ENCODE measurements at places on chromosomes 1 and 21.
A peak's percentile ranks its signal among the peaks of the same experiment; 100 is the strongest.

GRCh38 chr1:48616710-48617109 lies 144.7 kb upstream of the SPATA6 start:
- H3K27ac ChIP-seq = no peak overlapping the region

DNA sequence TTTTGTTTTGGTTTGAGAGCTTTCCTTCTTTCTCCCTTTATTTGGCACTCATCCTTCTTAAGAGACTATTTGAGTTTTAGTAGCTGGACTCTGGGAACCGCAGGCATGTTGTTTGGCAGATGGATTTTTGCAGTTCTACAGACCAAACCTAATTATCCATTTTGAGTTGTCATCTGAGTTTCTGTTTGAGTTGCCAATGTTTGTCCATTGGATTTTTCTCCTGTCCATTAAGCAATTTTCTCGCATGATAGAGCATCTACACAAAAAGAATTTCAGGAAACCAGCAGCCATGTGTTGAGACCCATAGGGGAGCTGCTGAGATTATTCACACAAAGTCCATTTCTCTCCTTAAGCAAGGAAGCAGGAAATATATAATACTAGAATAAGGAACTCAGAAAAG lies 17.2 kb upstream of the CXADR start:
- H3K4me3 ChIP-seq = no peak overlapping the region
- no peak overlapping the region for H3K27ac ChIP-seq
- peaks cover 12% of the 10 kb centered on the region for H3K27me3 ChIP-seq
- H3K36me3 ChIP-seq = no peaks in the 10 kb centered on the region

DNA sequence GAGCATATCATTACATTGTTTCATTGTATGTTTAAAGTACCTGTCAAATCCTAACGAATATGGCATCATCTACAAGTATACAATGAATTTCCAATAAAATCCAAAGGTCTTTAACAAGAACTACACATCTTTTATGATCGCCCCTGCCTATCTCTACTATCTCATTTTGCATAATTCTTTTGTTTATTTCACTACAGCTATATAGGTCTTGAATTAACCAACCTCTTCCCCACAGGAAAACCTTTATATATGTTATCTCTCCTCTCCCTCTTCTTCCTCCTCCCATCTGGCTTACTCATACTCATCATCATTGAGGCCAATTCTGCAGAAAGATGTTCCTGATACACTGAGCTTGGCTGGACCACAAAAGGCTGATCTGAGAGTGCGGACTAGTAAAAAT lies 175.5 kb downstream of the DENND1B start:
- DNase-seq = no peak
- H3K36me3 ChIP-seq = no peaks in the 10 kb centered on the region
- H3K27ac ChIP-seq = no peak overlapping the region
- H3K4me3 ChIP-seq = no peak overlapping the region
- H3K27me3 ChIP-seq = no peaks in the 10 kb centered on the region

DNA sequence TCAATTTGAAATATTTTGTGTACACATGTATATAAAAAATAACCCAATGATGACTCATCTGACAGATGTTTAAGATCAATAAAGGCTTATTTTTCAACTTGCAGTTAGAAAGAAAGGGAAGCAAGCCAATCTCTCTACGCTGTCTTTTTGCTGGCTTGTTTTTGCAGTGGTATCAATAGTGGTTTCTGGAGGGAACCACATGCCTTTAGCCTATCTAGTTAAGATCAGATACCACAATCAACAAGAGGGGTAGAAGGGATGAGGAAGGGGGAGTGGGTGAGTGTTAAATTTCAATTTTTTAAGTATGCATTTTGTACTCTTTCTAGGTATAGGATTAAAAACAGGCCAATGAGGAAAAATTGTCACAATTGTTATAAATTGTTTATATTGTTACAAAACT lies 276.2 kb downstream of the KCNH1 start:
- DNase-seq = no peak
- H3K4me3 ChIP-seq = no peak overlapping the region
- no peaks in the 10 kb centered on the region for H3K4me1 ChIP-seq
- H3K27ac ChIP-seq = no peak overlapping the region

GRCh38 chr1:161180639-161181038 lies 3.3 kb upstream of the B4GALT3 start:
- no peak for DNase-seq
- H3K27me3 ChIP-seq = no peaks in the 10 kb centered on the region
- peak overlapping the region; percentile 77 for H3K27ac ChIP-seq
- H3K36me3 ChIP-seq = peaks cover 15% of the 10 kb centered on the region
- no peak overlapping the region for H3K4me3 ChIP-seq
- H3K4me1 ChIP-seq = peaks cover 70% of the 10 kb centered on the region

- no peaks in the 10 kb centered on the region for H3K36me3 ChIP-seq
- H3K27ac ChIP-seq = no peak overlapping the region
- H3K4me3 ChIP-seq = no peak overlapping the region
- DNase-seq = no peak
These were observed 66.0 kb upstream of the SLC25A33 start for GRCh38 chr1:9473032-9473807.

GRCh38 chr1:228734881-228735801 lies at the start of gene RHOU:
Gene RHOU, plus strand, starts transcription at chr1:228735479. Its CDS starts 264 bp downstream, at chr1:228735743.
- peak; percentile 76 for DNase-seq
- H3K36me3 ChIP-seq = peaks cover 21% of the 10 kb centered on the region
- peak within 1 kb of the TSS; percentile 75 for H3K27ac ChIP-seq
- H3K4me3 ChIP-seq = peak within 1 kb of the TSS; percentile 85
- H3K4me1 ChIP-seq = peaks cover 31% of the 10 kb centered on the region

DNA sequence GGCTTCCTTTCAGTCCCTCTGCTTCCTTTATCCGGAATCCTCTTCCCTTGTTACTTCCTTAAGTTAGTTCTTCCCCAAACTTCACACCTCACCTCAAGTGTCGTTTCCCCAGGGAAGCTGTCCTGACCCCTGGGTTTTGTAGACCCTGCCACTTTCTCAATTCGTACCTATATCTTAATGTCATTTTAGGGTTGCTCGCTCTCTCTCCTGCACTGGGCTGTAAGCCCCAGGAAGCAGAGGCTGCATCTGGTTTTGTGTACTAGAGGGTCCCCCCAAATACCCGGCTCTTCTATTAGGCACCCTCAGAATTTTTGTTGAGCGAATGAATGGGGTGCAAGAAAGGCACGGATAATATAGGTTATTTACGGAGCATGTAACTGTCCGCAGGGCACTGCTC lies 603 bp upstream of the OPRD1 start:
- H3K4me3 ChIP-seq = no peak overlapping the region
- no peak overlapping the region for H3K27ac ChIP-seq
- H3K4me1 ChIP-seq = peaks cover 7% of the 10 kb centered on the region
- H3K36me3 ChIP-seq = no peaks in the 10 kb centered on the region
- peaks cover 48% of the 10 kb centered on the region for H3K27me3 ChIP-seq

GRCh38 chr1:67618285-67619018 lies 66.5 kb upstream of the GADD45A start:
- H3K4me3 ChIP-seq = no peak overlapping the region
- H3K4me1 ChIP-seq = no peaks in the 10 kb centered on the region
- peaks cover 12% of the 10 kb centered on the region for H3K27me3 ChIP-seq
- no peaks in the 10 kb centered on the region for H3K36me3 ChIP-seq

- no peak overlapping the region for H3K4me3 ChIP-seq
- DNase-seq = no peak
- H3K27ac ChIP-seq = no peak overlapping the region
These were observed 108.7 kb downstream of the TENT5C start for GRCh38 chr1:117714546-117714945.

DNA sequence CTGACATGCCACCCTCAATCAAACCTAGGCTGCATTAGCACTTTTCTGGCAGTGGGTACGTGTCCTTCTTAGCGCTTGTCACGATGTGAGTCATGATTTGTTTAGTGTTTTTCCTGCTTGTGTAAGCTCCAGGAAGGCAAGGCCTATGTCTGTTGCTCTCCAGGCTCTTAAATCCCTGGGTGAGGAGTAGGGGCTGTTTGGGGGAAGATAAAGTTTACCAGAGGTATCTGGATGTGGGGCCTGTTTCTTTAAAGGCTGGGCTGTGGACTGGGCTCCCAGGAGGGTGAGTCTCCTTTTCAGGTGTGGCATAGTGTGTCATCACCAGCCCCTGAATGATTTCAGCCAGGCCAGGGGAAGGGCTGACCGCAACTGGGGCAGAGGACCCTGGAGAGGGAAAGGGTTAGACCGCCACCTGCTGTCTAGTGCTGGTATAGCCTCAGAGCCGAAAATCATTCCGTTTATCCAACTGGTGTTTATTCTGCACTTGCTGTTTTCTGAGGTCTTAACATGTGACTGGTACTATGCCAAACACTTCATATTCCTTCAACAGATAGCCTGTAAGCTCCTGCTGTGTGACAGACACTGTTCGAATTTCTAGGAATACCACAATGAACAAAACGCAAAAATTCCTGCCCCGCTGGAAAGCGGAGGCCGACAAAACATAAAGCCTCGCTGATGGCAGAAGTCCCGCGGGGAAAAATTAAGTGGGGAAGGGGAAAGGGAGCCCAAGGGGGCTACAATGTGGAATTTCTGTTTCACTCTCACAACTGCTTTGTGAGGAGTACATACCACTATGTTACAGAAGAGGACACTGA lies 9.7 kb downstream of the SERINC2 start:
- H3K27me3 ChIP-seq = peaks cover 17% of the 10 kb centered on the region
- no peaks in the 10 kb centered on the region for H3K36me3 ChIP-seq
- peaks cover 18% of the 10 kb centered on the region for H3K4me1 ChIP-seq
- no peak overlapping the region for H3K27ac ChIP-seq
- peak; percentile 76 for DNase-seq

DNA sequence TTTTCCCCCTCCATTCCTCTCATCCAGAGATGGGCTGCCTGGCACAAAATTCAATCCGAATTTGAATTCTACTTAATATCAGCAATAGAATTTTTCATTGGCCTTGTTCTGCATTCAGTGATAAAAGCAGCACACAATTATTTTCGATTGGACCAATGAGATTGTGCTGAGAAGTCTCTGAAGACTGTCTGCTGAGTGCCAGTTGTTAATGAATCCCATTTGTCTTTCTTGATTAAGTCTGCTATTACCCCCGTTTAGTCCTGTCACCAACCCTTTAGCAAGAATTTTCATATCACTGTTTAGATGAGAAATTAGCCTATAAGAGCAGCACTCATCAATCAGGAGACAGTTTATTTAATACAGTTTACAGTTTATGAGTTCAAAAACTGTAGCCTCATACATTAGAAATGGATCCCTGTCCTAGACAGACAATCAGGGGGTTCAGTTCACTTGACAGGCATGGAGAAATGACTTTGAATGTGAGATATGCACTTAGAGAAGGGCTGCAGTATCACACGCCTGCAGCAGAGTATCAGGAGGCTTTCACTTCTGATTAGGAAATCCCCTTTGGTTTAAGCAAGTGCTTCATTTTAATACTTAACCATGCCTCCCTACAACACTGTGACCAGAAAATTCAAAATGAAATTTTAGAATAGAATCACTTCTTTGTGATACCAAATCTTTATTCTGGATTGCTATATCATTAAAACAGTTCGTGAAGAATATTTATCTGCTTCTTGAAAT lies 304.7 kb upstream of the PTBP2 start:
- no peaks in the 10 kb centered on the region for H3K4me1 ChIP-seq
- no peak overlapping the region for H3K27ac ChIP-seq
- no peaks in the 10 kb centered on the region for H3K27me3 ChIP-seq
- DNase-seq = no peak
- H3K36me3 ChIP-seq = no peaks in the 10 kb centered on the region

GRCh38 chr1:212141404-212141803 lies 105.9 kb downstream of the DTL start:
- DNase-seq = no peak
- no peak overlapping the region for H3K4me3 ChIP-seq
- no peaks in the 10 kb centered on the region for H3K27me3 ChIP-seq
- peaks cover 8% of the 10 kb centered on the region for H3K36me3 ChIP-seq
- H3K4me1 ChIP-seq = no peaks in the 10 kb centered on the region

DNA sequence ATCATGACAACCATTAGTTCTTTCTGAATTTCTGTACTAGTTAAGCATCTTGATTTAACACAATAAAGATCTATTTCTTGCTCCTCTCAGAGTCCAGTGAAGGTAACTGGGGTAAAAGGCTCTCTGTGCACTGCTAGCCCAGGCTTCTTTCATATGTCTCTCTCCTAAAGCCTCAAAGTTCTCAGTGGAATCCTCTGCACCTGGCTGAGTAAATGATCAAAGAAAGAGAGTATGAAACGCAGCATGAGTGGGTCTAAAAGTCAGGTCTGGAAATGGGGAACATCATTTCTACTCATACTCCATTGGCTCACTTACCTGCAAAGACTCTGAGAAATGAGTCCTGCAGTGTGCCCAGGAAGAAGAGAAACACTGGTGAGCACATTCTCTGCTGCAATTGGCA lies 418.5 kb downstream of the PTPRC start:
- peaks cover 4% of the 10 kb centered on the region for H3K4me1 ChIP-seq
- peaks cover 14% of the 10 kb centered on the region for H3K36me3 ChIP-seq
- DNase-seq = no peak
- H3K27ac ChIP-seq = no peak overlapping the region
- no peak overlapping the region for H3K4me3 ChIP-seq
- H3K27me3 ChIP-seq = no peaks in the 10 kb centered on the region

- no peaks in the 10 kb centered on the region for H3K36me3 ChIP-seq
- no peak overlapping the region for H3K4me3 ChIP-seq
- no peak overlapping the region for H3K27ac ChIP-seq
- H3K27me3 ChIP-seq = peaks cover 5% of the 10 kb centered on the region
- no peaks in the 10 kb centered on the region for H3K4me1 ChIP-seq
These were observed 66.7 kb downstream of the TEX35 start for GRCh38 chr1:178579562-178579961.

Measured in activated CD8-positive, alpha-beta T cell treated with anti-CD3 and anti-CD28 coated beads, Interleukin-2, amount 10 ng/mL, durations not matched to agents 7 days and 5 days (primary cell).